ENCODE measurements at places on chromosomes 3 and 15.
A peak's percentile ranks its signal among the peaks of the same experiment; 100 is the strongest.

- DNase-seq, result no peak
Measured at GRCh38 chr3:125107861-125108567, 52.2 kb upstream of the HEG1 start.

DNA sequence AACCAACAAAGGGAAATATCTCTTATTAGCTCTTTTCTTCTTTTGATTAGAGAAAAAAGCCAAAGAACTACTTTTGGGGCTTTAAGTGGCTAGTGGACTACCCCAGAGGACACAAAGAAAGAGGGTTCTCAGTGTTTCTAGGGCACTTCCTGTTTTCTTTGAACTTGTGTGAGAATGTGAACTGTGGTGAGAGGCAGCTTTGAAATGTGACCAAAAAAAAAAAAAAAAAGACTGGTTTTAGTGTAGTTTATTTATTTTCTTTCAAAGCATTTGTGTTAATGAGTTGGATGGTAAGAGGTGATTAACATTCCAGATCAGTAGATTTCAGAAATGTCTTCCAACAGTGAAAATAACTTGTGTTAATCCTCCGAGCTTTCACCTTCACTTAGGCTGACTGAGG, 32.4 kb downstream of the SELENOT start:
- no peak for DNase-seq

DNA sequence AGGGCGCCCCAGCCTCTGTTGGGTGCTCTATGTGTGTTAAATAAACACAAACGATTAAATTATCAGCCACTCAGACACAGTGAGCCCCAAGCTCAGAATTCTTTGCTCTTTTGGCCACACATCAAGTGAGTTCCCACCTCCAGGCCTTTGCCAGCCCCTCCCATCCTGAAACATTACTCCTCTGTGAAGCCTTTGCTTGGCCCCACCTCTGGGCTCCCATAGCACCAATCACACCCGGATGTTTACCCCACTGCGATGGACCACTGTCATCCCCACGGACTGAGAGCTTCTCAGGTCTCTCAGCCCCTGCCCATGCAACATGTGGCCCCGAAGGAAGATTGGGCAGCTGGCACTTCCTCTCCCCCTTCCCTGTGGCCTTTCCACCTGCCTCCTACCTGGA, 85.1 kb downstream of the NUP210 start:
- no peak for DNase-seq

DNA sequence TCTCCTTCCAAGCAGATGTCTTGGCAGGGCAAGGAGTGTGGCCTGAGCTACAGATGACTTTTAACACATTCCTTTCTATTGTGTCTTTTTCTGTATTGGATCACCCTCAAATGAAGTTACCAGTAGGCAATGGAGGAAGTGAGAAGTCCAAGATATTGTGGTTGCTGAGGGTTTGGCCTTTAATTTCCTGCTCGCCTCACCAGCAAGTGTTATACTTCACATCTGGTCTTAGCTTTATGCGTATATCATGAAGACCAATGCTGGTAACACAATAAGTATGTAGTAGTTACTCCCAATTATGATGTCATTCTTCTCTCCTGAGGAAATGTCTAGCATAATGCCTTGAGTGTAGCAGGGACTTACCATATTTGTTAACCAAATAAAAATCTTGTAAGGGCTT, 179.9 kb downstream of the ZIC1 start:
- DNase-seq, result no peak

- no peak for DNase-seq
Measured at GRCh38 chr3:123034120-123034519, 6.6 kb upstream of the SEMA5B start.

DNA sequence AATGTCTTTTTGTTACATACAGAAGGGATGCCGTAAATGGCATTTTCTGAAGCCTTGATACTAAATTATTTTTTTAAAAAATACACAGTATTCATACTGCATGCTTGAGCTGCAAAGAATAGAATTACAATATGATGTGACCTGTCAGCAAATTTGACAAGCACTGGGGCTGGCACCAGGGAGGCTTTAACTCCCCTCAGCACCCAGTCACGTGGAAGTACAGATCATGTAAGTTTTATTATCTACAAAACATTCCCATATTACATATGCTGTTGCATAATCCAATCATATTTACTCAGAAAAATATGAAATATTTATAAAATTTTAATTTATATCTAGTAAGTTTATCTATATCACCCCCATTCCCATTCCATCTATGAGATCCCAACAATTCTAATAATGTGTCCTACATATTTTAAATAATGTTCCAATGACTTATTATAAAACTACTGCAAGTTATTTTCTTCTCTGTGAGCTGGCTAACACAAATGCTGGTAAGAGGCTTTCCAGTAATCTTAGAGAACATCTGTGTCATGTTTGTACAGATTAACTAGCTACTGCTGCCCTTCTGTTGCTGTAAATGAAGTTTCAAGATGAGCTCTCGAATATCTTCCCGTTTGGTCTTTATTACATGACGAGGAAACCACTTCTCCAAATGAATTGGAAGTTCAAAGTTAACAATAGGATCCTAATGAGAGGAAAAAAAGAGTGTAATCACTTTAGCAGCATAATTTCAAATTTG, 5.2 kb upstream of the IMPG2 start:
- DNase-seq, result peak; percentile 51

DNA sequence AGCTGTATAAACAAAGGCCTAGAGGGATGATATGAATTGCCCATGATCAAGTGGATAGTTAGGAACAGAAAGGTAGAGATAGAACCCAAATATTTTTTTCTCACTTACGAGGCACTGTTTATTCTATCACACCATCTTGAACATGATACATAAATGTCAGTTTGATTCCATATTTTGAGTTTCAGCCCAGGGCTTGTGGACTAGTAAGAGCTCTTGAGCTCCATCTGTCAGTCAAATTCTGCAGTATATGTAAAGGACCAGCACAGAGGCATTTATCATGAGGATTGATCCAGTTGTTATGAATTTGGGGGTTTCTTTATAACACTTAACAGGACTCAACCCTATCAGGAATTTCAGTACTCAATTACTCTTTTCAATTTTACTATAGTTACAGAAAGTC, 4.8 kb downstream of the SLC27A2 start:
- no peak for DNase-seq

DNA sequence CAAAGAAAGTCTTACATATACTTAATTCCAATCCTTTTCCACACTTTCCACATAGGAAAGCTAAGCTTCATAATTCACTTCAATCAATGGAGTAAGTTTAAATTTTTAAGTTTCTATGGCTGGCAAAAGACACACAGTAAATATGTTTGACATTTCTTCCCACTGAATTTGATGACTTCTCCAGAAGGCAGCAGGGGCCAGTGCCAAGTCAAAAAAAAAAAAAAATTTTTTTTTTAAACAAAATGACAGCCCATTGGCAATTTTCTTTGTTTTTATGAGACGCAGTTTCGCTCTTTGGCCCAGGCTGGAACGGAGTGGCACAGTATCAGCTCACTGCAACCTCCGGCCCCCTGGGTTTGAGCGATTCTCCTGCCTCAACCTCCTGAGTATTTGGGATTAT, 28.7 kb downstream of the ATP13A3 start:
- DNase-seq, result no peak

DNA sequence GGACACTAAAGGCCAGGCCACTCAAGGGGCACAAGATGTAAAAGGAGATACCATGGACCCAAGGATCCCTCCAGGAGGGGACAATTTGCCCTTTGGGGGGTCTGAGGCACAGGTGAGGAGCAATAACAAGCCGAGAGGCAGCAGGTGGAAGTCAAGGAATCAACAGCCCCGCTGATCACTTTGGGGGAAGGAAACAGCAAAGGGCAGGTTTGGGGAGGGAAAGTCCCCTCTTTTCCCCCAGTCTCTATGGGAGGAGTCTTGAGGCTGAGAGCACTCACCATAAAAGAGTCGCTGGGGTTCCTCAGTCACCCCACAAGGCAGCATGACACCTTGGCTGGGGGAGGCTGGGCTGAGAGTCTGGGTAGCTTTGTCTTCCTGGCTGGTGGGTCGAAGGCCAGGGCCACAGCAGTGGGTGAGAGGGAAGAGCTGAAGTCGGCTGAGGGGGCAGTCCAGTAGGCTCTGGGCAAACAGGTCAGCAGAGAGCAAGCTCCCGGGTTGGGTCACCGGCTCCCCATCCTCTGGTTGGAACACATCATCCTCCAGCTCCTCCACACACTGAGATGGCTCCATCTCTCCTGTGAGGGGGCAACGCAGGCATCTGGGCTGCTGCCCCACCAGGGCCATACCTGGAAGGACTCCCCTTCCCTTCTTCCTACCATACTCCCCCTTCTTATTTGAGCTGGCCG, 3.0 kb downstream of the BMF start:
- DNase-seq, result no peak

DNA sequence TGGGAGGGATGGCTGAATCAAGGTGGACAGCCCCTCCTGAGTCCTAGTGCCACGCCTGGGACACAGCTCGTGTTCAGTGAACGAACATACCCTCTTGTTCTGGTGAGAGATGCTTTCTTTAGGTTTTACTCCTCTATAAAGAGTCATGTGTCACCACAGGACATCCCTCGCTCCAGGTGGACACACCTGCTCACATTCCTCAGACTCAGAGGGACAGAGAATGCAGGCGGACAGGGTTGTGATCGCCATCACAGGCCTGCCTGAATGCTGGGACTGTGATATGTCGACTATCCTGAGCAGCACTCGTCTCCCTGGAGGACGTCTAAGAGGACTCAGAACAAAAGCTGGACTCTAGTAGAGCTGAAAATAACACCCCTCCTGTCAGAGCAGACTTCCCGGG, 96.4 kb upstream of the SNRPA1 start:
- no peak for DNase-seq

DNA sequence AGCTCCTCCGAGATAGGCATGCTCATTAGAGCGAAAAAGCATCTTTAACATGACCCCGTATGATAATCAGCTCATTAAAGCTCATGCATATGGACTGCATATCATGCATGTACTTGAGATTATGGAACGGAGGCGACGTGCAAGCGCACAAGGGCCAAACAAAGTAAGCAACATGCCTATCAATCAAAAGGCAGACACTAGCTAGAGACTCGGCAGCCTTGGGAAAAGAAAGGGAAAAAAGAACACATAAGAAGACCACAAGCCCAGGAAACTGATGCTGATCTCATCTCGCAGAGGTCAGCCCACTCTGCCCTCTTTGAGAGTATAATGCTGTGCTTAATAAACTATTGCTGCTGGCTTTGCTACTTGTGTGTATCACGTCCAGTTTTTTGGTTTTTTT, 2.6 kb upstream of the ACOX2 start:
- no peak for DNase-seq

GRCh38 chr3:101270149-101270548, 50.2 kb downstream of the IMPG2 start:
- no peak for DNase-seq

DNA sequence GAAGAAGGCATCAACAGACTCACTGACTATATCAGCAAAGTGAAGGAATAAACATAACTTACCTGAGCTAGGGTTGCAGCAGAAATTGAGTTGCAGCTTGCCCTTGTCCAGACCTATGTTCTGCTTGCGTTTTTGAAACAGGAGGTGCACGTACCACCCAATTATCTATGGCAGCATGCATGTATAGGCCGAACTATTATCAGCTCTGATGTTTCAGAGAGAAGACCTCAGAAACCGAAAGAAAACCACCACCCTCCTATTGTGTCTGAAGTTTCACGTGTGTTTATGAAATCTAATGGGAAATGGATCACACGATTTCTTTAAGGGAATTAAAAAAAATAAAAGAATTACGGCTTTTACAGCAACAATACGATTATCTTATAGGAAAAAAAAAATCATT, 17.8 kb downstream of the LMOD3 start:
- DNase-seq, result no peak

- DNase-seq, result no peak
Measured at GRCh38 chr3:21505711-21506460, 245.1 kb downstream of the ZNF385D start.

GRCh38 chr15:55552926-55553325, 35.2 kb downstream of the PYGO1 start:
- no peak for DNase-seq

DNA sequence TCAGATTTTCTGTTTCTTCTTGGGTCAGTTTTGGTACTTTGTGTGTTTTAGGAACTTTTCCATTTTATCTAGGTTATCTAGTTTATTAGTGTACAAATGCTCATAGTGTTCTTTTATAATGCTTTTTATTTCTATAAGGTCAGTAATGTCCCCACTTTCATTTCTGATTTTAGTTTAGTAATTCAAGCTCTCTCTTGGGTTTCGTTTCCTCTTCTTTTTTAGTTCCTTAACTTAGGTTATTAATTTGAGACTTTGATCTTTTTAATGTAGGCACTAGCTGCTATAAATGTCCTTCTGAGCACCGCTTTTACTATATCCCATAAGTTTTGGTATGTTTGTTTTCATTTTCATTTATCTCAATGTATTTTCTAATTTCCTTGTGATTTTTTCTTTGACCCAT, 27.0 kb upstream of the CD200R1L start:
- DNase-seq, result no peak

DNA sequence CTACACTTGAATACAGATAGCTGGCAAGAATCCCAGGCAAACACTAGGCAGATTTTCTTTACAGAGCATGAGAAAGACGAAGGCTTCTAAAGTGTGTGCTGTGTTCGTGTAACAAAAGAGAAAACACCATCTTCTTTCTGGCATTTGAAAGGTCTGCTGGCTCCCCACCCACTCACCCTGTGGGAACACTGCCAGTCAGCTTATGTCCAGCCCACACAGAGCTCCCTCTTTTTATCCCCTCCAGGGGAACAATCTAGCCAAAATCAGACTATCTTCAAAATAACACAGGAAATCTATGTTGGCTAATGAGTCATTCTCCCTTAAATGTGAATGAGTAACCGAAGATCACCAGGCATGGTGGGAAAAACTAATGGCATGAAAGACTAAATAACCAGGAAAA, 45.6 kb upstream of the PAQR5 start:
- no peak for DNase-seq

DNA sequence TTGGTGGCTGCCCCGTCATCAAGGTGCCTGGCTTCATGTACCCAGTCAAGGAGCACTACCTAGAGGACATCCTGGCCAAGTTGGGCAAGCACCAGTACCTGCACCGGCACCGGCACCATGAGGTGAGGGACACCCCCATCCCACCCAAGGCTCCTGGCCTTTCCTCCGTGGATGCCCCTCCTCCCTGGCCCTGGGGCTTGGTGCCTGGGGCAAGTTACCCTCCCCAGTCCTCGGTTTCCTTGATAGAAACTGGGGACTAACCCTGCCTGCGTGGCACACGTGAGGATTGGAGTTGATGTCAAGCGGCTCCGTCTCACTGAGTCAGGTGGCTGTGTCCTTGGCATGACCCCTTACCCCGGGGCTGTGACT, 43.9 kb downstream of the DHX30 start:
- DNase-seq, result no peak

- no peak for DNase-seq
Measured at GRCh38 chr3:102105193-102105592, 255.9 kb downstream of the NFKBIZ start.

Data from CMK (cell line).